ENCODE measurements at places on chromosomes 7 and 10.

- no peak for DNase-seq
These were observed 108.2 kb downstream of the PTPN20 start for GRCh38 chr10:47019155-47020145.

GRCh38 chr7:156163747-156164146 lies 351.5 kb upstream of the SHH start:
- no peak for DNase-seq

DNA sequence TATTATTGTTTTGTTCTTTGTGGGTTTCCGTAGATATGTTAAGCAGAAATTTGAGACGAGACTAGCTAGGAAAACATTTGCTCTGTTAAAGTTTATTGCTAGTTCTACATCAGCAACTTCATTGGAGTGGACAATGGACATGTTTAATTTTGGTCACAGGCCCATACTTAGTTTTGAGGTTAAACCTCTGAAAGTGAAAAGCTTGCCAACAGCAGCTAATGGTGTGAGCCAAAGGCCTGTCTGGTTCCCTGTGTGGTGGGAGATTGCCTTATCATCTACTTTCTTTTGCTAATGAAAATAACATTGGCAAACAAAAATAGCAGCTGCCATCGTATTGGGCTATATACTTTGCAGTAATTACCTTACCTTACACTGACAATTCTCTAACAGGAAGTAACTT lies 388.4 kb upstream of the FZD8 start:
- no peak for DNase-seq

GRCh38 chr7:1591876-1592275 lies 22.0 kb upstream of the PSMG3 start:
- DNase-seq, result no peak

GRCh38 chr10:121608469-121609190 lies 10.4 kb upstream of the FGFR2 start:
- DNase-seq, result peak; percentile 53

GRCh38 chr10:122624546-122624945 lies 64.0 kb downstream of the DMBT1 start:
- DNase-seq, result no peak

GRCh38 chr10:13527864-13528122 lies 1.0 kb downstream of the BEND7 start:
- DNase-seq, result no peak

DNA sequence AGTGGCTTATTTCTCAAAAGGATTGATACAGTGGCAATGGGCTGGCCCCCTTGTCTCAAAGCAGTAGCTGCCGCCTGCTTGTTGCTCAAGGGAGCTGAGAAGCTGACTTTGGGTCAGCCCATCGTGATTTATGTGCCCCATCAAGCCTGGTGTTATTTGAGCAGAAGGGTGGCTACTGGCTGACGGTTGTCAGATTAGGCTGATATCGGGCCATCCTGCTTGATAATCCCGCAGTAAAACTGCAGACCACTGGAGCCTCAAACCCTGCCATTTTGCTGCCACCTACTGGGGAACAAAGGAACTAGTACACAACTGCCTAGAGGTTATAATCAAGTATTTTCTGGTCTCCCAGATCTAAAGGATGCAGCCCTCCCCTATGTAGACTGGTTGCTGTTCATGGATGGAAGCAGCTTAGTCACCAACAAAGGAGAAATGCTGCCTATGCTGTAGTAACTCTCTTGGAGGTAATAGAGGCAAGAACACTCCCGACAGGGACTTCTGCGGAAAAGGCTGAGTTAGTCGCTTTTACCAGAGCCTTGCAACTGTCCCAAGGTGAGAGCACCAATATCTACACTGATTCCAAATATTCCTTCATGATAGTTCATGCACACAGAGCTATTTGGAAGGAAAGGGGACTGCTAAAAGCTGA lies 65.9 kb upstream of the ZNF92 start:
- DNase-seq, result peak; percentile 54
